Germinal center (tissue), 1 donor: ENCODE measurements at places on chromosomes 1 and 21.
A peak's percentile ranks its signal among the peaks of the same experiment; 100 is the strongest.

DNA sequence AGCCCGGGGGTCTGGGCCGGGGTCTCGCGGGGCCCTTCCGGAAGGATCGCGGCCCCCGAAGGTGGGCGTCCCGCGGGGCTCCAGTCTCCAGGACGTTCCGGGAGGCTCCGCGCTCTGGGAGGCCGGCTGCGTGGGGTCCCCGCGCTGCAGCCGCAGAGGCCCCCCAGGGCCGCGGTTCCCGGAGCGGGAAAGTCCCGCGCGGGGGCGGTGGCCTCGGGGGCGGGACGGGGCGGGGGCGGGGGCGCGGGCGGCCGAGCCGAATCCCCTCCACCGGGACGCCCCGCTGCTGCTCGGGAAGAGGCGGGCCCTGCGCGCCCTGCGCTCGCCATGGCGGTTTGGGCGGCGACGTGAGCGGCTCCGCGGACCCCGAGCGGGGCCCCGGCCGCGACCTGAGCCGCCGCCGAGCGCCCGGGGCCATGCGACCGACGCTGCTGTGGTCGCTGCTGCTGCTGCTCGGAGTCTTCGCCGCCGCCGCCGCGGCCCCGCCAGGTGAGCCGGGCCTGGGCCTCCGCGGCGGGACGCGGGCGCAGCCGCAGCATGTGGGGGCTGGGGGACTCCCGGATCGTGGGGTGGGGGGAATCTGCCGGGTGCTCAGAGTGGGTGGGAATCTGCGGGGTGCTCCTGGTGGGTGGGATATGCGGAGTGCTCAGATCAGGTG, at the start of gene IFNGR2:
Gene IFNGR2, plus strand, starts transcription at position 286 of the 658 bp plus-strand sequence. Its CDS starts 131 bp downstream, at position 417.
- peak; percentile 81 for DNase-seq

DNA sequence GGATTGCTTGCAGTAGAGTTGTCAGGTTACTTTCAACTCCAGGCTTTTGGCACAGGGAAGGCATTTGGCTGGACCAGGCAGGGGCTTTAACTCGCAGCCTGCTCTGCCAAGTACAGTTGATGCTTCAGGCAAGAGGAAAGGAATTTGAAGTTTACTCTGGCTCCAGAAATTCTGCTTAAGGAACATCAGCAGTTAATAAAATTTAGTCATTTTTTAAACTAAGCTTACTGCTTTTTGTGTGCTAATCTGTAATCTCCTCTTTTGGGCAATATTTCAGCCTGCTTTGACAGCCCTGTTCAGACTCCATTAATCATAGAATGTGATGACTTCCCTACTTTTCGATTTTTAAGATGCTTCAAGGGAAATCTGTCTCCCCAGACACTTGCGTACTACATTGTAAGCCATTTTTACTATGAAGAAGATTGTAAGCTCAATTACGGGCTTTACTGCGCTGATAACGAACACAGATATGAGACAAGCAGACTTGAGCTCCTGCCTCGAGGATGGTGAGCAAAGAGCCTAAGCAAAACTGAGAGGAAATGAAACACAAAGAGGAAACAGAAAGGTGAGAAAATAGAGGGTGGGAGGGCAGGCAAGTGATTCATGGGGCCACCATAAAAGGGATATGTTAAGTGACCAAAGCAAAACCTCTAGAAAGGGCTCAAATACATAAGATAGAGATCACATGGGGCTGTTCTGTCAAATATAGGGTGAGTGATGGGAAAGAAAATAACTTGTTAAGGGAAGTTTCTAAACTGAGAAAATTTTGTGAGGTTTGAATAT, 76.6 kb upstream of the VAV3 start:
- peak; percentile 36 for DNase-seq

- peak; percentile 68 for DNase-seq
These were observed 21.9 kb upstream of the NEK2 start for GRCh38 chr1:211697356-211697755.

DNA sequence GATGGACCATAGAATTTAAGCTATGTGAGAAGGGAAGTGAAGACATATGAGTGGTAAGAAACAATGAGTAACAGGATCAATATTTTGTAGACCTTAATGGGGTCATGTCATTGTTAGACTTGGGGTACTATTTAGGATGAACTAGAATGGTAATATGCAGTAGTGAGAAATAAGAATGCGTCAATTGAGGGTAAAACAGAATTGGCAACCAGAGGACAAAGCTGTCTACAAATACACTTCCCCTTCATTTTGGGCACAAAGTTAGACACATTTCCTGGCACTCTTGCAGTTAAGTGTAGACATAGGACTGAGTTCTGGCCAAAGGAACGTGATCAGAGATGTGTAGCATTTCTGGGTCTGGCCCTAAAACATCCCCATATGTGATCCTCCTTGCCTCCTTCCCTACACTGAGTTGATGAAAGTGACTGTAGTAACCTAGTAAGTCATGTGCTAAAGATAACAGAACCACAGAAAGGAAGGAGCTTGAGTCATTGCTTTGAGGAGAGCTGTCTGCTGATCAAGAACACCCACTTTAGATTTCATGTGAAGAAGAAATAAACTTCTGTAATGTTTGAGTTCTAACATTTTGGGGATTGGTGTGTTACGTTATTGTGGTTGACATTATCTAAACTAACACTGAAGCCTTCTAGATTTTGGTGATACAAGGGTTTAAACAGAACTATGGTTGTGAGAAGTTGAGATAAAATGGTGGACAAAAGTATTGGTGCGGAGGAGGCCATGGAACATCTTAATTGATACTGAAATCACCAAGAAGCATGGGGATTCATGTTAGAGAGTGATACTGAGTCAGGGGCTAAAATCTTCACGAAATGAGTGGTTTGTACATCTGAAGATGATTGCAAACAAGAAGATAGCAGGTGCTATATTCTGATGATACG, 41.7 kb downstream of the CD55 start:
- no peak for DNase-seq

- no peak for DNase-seq
These were observed 245.6 kb downstream of the RRAGC start for GRCh38 chr1:38613996-38614395.

DNA sequence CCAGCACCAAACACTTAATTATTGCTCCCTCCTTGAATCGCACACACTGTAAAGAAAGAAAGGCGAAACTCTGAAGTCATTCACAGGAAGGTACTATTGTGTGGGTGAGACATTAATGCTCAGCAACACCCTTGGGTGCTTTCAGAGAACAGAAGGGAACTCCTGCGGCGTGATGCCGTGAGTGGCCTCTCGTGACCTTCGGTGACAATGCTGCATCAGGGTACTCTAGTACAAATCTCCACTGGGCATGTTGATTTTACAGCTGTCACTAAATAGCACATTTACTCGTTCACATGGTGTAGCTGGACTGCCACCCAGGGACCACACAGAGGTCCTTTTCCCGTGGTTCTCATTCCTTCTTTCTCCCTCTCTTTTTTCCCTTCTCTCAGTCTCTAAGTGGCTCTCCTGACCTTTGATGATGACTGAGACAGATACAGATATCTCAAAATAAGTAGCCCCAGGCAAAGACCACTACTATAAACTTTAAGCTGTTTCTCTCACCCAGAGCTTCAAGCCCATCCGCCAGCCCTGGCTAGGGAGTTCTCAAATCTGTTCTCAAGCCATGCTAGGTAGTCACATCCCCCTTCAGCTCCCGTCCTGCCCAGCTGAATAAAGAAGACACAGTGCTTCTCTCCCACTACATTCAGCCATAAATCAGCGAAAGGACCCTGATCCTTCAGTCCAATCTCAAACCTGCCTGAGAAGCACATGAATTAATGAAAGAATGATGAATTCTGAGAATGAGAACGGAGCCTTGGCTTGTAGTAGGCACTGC, 223.4 kb upstream of the FMN2 start:
- no peak for DNase-seq

DNA sequence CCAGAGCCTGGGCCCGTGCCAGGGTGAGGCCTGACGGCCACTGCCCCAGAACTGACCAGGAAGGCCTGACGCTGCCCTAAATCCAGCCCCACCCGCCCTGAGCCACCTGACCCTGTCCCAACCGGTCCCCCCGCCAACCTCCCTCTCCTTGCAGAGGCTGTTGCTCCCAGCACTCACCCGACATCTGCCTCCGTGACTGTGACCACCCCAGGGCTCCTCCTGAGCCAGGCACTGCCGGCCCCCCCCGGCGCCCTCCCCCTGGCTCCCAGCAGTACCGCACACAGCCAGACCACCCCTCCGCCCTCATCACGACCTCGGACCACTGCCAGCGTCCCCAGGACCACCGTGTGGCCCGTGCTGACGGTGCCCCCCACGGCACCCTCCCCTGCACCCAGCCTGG, 26.3 kb downstream of the AGRN start:
- no peak for DNase-seq
